Fibroblast of lung (primary cell): ENCODE measurements at places on chromosomes 2 and 18. TPM values are rescaled to one million over a fixed set of nuclear protein-coding genes. Genes with fewer than 3 reads are reported as not detected.

SCYGR4 gene
- polyA plus RNA-seq, result not detected in 2 replicates

GPR155 gene
- polyA plus RNA-seq, result 2.3 and 5.1 TPM in 2 replicates

LPIN1 gene
- polyA plus RNA-seq, result 87.8 and 97.4 TPM in 2 replicates

THOC1 gene
- polyA plus RNA-seq, result 18.2 and 20.2 TPM in 2 replicates

RGPD3 gene
- polyA plus RNA-seq, result 0.07 and 0.12 TPM in 2 replicates

CFAP65 gene
- polyA plus RNA-seq, result not detected in 2 replicates

XIRP2 gene
- 0.20 and 1.1 TPM in 2 replicates for polyA plus RNA-seq

GALNT5 gene
- polyA plus RNA-seq, result 51.5 and 63.7 TPM in 2 replicates

MRPL44 gene
- polyA plus RNA-seq, result 27.4 and 33.7 TPM in 2 replicates

ARL4C gene
- 23.2 and 45.5 TPM in 2 replicates for polyA plus RNA-seq

ACMSD gene
- not detected in 2 replicates for polyA plus RNA-seq

TSPYL6 gene
- not detected in 2 replicates for polyA plus RNA-seq

SP5 gene
- polyA plus RNA-seq, result not detected in 2 replicates

TLX2 gene
- polyA plus RNA-seq, result not detected in 2 replicates

AQP12B gene
- polyA plus RNA-seq, result not detected in 2 replicates

TMEM163 gene
- polyA plus RNA-seq, result 0.03 TPM in 1 of 2 replicates, not detected in the other

SH3RF3 gene
- 8.3 and 9.5 TPM in 2 replicates for polyA plus RNA-seq

POTEE gene
- polyA plus RNA-seq, result 0.02 TPM in 2 replicates

ZNF385B gene
- polyA plus RNA-seq, result 0.06 TPM in 1 of 2 replicates, not detected in the other

IL18R1 gene
- 0.10 and 0.18 TPM in 2 replicates for polyA plus RNA-seq

OTOF gene
- not detected in 2 replicates for polyA plus RNA-seq
